WTC11 (cell line): ENCODE measurements at places on chromosomes 16 and 17. TPM values are rescaled to one million over a fixed set of nuclear protein-coding genes. Genes with fewer than 3 reads are reported as not detected.

CES1 gene
- total RNA-seq = 1.5 to 2.1 TPM (median 2.0 TPM) in 3 replicates

OR2C1 gene
- total RNA-seq = not detected in 3 replicates

DNA sequence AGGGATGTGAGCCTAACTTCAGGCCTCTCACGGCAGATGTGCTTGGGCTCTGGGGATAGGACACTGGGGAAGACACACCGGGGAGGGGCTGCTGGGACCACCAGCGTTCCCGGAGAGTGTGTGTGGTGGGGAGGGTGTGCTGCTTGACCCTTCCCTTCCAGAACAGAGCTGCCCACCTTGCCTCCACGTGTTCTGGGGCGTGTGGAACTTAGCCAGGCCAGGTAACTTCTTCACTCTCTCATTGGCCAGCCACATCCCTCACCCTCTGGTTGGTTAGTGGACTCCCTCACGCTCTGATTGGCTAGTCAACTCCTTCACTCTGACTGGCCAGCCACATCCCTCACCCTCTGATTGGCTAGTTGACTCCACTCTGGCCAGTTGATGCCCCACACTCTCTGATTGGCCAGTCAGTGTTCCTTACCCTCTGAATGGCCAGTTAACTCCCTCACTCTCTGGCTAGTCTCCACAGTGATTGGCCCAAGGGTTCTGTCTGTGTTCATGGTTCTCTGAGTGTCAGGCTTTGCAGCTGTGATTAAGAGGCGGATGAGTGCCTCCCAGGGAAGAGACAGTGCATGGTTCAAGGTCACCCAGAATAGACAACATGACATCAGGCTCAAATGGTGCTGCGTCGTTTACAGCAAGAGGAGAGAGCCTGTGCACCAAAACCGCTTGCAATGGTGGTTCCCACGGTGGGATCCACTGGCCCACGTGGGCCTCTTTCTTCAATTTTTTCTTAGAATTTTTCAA is 10.0 kb downstream of the TMEM235 start:
- H3K27me3 ChIP-seq = no peaks in the 10 kb centered on the region
- H3K36me3 ChIP-seq = peaks cover 3% of the 10 kb centered on the region; the same call in 1 of the 2 replicates
- H3K27ac ChIP-seq = peak overlapping the region; percentile 77; the same call in 1 of the 2 replicates
- no peak overlapping the region for H3K4me3 ChIP-seq
- peaks cover 4% of the 10 kb centered on the region; the same call in 1 of the 2 replicates for H3K4me1 ChIP-seq

PRSS36 gene
- total RNA-seq = 0.48 to 1.5 TPM (median 1.3 TPM) in 3 replicates

- H3K4me1 ChIP-seq = no peaks in the 10 kb centered on the region
- no peaks in the 10 kb centered on the region for H3K36me3 ChIP-seq
- H3K4me3 ChIP-seq = no peak overlapping the region
- no peak overlapping the region for H3K27ac ChIP-seq
- DNase-seq = no peak
Measured at GRCh38 chr16:84414789-84415326, 46.5 kb downstream of the ATP2C2 start.

- peaks cover 5% of the 10 kb centered on the region for H3K4me1 ChIP-seq
- H3K27me3 ChIP-seq = peaks cover 31% of the 10 kb centered on the region
- H3K27ac ChIP-seq = no peak overlapping the region
- H3K36me3 ChIP-seq = peaks cover 9% of the 10 kb centered on the region; the same call in 1 of the 2 replicates
- peak; percentile 59 for DNase-seq
Measured at GRCh38 chr16:1261131-1261892, 5.4 kb downstream of the TPSD1 start.

- peaks cover 17% of the 10 kb centered on the region for H3K4me1 ChIP-seq
- DNase-seq = no peak
- no peak overlapping the region for H3K4me3 ChIP-seq
- no peaks in the 10 kb centered on the region for H3K36me3 ChIP-seq
- H3K27ac ChIP-seq = no peak overlapping the region
Measured at GRCh38 chr16:11285842-11286241, 4.7 kb upstream of the PRM1 start.

DNA sequence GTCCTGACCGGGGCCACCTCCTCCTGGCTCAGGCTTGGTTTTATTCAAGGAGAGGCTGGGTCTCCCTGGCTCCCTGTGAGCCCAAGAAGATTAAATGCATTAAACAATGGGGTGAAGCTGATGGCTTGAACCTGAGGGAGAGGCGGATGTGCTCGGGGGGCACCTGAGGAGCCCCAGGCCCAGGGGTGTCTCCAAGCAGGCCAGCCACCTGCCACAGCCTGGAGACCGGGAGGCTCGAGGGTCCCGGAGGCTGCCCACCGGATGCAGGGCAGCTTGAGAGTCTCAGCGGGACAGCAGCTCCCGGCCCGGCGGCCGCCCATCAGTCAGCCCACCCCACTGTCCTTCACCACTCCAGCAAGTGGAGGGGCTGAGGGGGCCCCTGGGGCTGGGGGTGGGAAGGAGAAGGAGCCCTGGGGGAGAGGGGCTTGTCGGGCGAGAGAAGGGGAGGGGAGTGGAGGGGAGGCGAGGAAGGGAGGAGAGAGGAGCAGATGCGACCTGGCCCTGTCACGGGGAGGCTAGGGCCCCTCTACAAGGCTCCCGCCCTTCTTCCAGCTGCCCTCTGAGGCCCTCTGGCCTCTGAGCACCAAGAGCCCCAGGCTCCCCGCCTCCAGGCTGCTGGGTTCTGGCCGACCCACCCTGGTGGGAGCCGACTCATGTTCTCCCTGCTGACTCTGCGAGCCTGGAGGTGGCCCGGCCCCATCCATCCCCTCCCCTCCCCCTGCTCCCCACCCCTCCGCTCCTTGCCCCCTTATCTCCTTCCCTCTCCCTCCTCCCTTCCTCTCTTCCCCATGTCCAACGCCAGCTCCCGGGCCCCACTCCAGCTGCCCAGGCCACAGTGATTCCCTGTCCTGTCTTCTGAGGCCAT is 13.2 kb downstream of the CD7 start:
- no peaks in the 10 kb centered on the region; the same call in 1 of the 2 replicates for H3K27me3 ChIP-seq
- H3K4me3 ChIP-seq = no peak overlapping the region
- no peak overlapping the region for H3K27ac ChIP-seq
- no peaks in the 10 kb centered on the region for H3K4me1 ChIP-seq

DNA sequence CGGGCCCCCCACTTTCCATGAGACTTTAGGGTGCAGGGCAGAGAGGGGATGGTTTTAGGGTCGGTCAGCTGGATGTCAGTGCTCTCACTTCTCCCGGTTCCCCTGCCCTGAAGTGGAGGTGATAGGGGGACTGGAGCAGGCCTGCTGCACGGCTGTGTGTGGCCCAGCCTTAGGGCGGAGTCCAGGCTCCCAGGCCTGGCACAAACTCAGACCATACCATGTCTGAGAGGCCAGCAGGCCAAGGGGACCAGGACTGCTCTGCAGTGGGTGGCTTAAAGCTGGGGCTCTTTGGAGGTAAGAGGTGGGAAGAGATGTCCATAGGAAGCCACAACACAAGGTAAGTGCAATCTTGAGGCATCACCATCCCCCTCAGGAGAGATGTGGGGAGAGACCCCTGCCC is 8.3 kb downstream of the TFAP4 start:
- H3K4me1 ChIP-seq = peaks cover 24% of the 10 kb centered on the region
- H3K27ac ChIP-seq = peak overlapping the region; percentile 57; the same call in 1 of the 2 replicates
- DNase-seq = no peak
- no peaks in the 10 kb centered on the region for H3K27me3 ChIP-seq
- H3K36me3 ChIP-seq = peaks cover 18% of the 10 kb centered on the region

GRCh38 chr16:9389543-9390207 is 298.2 kb downstream of the HAPSTR1 start:
- no peak overlapping the region for H3K4me3 ChIP-seq
- peaks cover 13% of the 10 kb centered on the region for H3K36me3 ChIP-seq
- H3K27ac ChIP-seq = no peak overlapping the region
- H3K4me1 ChIP-seq = peaks cover 9% of the 10 kb centered on the region
- H3K27me3 ChIP-seq = peaks cover 6% of the 10 kb centered on the region; the same call in 1 of the 2 replicates
- no peak for DNase-seq

UTS2R gene
- 0.46 to 0.76 TPM (median 0.53 TPM) in 3 replicates for total RNA-seq

TVP23A gene
- total RNA-seq = 1.2 to 3.1 TPM (median 2.1 TPM) in 3 replicates

DNA sequence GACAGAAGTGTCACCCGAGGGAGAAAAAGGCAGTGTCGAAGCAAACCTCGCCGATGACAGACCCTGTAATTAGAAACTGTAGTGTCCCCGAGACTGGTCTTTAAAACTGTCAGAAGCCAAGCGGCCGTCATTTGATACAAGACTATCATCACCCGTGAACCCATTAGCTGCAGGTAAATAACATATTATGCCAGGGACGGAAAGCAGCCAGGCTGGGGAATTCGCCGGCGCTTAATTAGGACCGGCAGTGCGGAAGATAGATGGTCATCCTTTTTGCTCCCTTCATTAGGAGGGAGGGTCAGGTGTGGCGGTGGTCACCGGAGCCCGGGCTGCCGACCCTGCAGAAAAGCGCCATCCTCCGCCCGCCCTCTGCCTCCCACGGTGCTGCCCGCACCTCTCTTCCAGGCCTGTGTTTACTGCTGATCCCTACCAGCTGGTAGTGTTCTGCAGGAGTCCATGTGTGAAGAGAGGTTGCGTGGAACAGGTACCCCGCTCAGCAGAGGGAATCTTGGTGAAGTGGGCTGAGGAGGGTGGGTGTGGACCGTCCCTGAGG is 109.4 kb upstream of the GSE1 start:
- H3K36me3 ChIP-seq = no peaks in the 10 kb centered on the region
- peak overlapping the region; percentile 82 for H3K27ac ChIP-seq
- no peaks in the 10 kb centered on the region for H3K27me3 ChIP-seq
- H3K4me1 ChIP-seq = peaks cover 19% of the 10 kb centered on the region

SRL gene
- 0.11 TPM in 1 of 3 replicates, not detected in the others for total RNA-seq

HSPB9 gene
- total RNA-seq = 0.30 to 0.57 TPM (median 0.46 TPM) in 3 replicates

CD300C gene
- total RNA-seq = not detected in 3 replicates

LGALS3BP gene
- 57.9 to 88.6 TPM (median 86.9 TPM) in 3 replicates for total RNA-seq

DNA sequence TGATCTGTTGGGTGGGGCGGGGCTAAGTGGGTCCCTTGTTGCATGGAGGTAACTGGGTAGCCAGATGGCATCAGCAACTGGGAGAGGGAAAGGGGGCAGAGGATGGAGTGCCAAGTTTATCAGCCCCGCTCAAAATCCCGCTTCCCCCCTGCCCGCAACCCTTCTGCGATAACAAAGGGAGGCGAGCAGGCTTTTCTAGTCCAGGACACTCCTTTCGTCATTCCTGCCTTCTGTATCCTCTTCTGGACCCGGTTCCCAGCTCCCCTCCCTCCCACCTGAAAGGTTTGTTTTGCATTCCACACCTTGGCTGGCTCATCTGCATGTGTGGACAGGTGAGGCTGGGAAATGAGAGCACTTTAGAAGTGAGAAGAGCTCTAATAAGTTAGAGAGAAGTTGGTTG is 53.3 kb downstream of the HLF start:
- H3K4me3 ChIP-seq = no peak overlapping the region
- no peaks in the 10 kb centered on the region for H3K4me1 ChIP-seq
- H3K27ac ChIP-seq = no peak overlapping the region
- no peak for DNase-seq

DNA sequence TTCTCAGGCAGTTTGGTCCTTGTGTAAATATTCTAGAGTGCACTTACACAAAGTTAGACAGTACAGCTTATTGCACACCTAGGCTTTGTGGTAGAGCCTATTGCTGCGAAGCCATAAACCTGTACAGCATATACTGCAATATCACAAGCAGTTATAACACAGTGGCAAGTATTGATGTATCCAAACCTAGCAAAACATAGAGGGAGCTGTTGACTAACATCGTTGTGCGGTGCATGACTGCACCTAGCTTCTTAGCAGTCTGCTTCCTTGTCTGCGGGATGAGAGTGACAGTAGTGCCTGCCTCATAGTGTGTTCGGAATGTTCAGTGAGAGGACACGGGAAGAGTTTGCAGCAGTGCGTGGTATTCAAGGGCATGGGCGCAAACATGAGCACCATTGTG is 78.9 kb downstream of the MPRIP start:
- DNase-seq = no peak
- no peaks in the 10 kb centered on the region for H3K27me3 ChIP-seq
- peaks cover 9% of the 10 kb centered on the region; the same call in 1 of the 2 replicates for H3K4me1 ChIP-seq
- H3K27ac ChIP-seq = no peak overlapping the region
- no peak overlapping the region for H3K4me3 ChIP-seq

DNA sequence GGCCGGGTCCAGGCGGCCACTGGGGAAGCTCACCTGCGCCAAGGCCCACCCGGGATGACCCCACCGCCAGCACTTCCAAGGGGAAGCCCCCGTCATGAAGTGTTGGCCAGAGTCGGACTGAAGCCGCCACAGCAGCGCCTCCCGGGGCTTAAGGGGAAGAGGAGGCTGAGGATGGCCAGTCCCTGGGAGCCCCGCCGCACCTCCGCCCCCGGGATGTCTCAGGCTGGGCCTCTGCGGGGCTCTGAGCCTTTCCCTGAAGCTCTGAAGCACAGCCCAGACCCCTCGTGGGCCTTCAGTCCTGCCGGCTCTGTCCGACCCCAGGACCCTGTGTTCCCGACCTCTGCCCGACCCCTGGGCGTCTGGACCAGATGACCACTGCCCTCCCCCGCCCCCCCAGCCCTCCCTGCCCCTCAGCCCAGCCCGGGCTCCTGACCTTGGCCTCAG is 42.8 kb upstream of the ACSF3 start:
- H3K27me3 ChIP-seq = no peaks in the 10 kb centered on the region
- no peak overlapping the region for H3K27ac ChIP-seq
- no peaks in the 10 kb centered on the region for H3K36me3 ChIP-seq
- no peak for DNase-seq
- 0 out of 2 replicates have a peak, but pooled peaks cover 3% of the 10 kb centered on the region for H3K4me1 ChIP-seq
- no peak overlapping the region for H3K4me3 ChIP-seq

- peak overlapping the region; percentile 24 for H3K4me3 ChIP-seq
- no peaks in the 10 kb centered on the region for H3K27me3 ChIP-seq
- peaks cover 90% of the 10 kb centered on the region for H3K4me1 ChIP-seq
Measured at GRCh38 chr16:84735849-84736586, 36.2 kb downstream of the USP10 start.

GRCh38 chr16:11890231-11890965 is 25.4 kb downstream of the GSPT1 start:
- H3K27ac ChIP-seq = no peak overlapping the region
- H3K36me3 ChIP-seq = peaks cover 66% of the 10 kb centered on the region
- H3K27me3 ChIP-seq = no peaks in the 10 kb centered on the region

DNA sequence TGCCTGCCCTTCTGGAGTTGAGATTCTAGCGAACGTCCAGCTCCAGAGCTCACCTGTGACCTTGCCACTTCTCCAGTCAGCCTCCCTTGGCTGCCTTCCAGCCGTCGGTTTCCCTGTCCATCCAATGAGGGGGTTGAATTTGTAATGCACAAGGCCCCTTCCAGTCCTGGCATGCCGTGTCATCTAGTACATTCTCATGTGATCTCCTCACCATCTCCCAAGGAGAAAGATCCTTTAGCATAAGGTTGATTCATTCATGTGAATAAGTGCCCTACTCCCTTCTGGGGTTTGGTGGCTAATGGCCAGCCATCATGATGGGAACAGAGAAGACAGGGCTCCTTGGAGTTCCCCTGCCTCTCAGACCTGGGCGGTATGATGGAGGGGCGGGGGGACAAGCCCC is 18.9 kb upstream of the ABCC3 start:
- H3K36me3 ChIP-seq = no peaks in the 10 kb centered on the region
- no peaks in the 10 kb centered on the region for H3K27me3 ChIP-seq
- H3K27ac ChIP-seq = no peak overlapping the region
- no peak for DNase-seq
- no peak overlapping the region for H3K4me3 ChIP-seq
- H3K4me1 ChIP-seq = peaks cover 4% of the 10 kb centered on the region; the same call in 1 of the 2 replicates
